ENCODE measurements at places on chromosomes 7 and 10.

DNA sequence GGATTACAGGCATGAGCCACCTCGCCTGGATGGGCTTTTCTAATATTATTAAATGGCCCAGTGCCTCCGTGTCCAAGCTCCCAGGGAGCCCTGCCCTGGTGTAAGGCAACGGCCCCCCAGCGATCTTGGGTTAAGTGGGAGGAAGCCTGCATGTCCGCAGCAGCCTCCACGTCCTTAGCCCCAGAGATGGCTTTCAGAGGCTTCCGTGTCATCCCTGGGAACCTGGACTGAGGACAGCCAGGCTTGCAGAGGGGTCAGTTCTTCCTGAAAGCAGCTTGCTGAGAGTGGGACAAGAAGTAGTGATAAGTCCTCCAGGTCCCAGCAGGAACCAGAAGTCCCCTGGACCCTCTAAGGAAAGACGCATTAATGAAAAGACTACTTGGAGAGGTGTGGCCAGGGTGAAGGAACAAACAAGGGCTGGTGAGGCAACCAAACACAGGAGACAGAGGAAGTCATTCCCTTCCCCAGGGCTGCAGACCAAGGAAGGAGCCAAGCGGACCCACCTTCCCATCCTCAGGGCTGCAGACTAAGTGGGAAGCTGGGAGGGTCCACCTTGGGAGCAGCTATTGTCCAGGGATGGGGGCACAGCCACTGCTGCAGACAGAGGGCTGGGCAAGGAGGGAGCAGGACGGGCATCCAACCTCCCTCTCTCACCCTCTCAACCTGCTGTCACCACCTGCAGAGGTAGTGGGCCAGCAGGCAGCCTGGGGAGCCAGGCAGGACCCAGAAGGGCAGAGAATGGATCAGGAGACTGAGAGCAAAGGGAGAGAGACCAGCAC is 13.0 kb upstream of the INSIG1 start:
- DNase-seq: no peak

GRCh38 chr10:24136070-24136469 is 72.9 kb upstream of the KIAA1217 start:
- no peak for DNase-seq

GRCh38 chr7:27248427-27248806 is 5.8 kb downstream of the EVX1 start:
- no peak for DNase-seq

GRCh38 chr7:102287981-102288278 is 1.3 kb downstream of the SH2B2 start:
- DNase-seq: no peak

DNA sequence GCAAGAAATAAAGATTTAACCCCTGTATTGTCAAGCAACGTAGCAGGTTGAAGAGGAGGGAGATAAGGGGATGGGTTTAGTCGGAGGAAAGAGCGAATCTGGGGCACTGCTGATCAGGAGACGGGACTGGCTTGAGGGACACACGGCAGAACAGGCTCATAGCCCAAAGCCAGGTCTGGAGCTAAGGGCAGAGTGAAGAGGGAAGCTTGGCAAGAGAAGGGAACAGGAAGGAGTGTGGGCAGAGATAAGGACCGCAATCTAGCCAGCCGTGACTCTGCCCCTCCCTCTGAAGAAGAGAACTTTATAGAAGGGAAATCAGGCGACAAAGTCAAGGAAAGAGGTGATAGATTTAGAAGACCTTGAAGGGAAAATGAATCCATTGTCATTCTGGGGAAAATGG is 67.6 kb downstream of the CAV1 start:
- DNase-seq: no peak

DNA sequence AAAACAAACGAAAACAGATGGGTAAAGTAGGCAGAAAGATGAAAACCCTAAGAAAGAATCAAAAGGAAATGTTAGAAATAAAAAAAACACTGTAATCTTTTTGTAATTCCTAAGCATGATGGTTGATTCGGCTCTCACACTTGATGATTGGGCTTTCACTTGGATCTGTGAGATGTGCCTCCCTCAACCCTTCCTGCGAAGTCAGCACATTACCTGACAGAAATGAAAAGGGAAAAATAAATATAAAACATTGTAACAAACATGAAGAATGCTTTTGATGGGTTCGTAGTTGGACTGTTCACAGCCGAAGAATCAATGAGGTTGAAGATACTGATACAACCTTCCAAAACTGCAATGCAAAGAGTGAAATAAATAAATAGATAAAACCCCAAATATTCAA is 99.8 kb downstream of the AKR1D1 start:
- DNase-seq: no peak

DNA sequence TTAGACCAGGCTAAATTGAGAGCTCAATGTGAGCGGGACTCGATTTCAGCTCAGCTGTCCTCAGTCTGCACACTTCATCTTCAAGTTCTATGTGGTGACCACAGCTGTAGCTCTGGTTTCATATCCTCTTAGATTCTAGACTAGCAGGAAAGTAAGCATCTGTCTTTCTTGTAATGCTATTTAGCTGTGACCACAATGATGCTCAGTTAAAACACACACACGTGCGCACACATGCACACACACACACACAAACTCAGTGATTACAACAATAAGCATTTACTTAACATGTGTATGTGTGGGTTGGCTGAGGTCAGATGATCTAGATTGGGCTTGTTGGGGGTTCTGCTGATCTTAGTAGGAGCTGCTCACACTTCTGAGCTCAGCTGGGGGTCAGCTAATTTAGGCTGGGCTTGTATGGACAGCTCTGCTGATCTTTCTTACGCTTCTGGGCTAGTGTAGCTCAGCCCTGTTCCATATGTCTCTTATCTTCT is 82.5 kb downstream of the ZNF365 start:
- no peak for DNase-seq

DNA sequence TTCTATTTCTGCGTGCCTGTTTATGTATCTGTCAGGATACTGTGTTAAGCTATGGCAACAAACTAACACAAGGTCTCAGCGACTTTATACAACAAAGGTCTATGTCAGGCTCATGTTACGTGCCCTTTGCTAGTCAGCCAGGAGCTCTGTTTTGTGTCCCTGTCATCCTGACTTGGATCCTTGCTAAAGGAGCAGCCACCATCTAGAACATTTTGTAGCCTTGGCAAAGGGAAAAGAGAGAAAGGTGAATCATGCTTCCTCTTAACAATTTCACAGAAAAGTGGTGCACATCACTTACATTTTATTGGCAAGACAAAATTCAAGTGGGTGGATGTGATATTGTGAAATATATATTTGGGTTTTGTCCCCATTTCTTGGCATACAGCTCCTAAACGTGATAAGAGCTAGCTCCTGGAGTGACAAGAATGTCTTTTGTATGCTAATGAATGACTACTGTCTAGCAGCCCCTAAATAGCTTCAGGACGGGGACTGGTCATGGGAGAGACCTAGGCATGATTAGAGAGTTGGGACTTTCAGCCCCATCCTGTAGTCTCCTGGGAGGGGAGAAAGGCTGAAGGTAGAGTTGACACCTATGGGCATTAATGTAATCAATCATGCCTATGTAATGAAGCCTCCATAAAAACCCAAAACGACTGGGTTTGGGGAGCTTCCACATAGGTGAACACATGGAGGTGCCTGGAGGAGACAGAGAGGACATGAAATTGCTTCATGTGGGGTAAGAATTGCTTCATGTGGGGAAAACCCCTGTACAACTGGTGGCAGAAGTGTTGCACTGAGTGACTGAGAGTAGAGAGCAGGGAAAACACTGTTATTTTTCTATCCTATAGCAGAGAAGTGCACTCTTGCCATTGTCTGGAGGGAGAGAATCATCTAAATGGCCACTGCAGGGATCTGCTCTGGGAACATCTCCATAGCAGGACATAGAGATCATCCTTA is 33.0 kb downstream of the MRPL32 start:
- DNase-seq: no peak

- DNase-seq: no peak
Observed at GRCh38 chr10:6207658-6208057, 4.9 kb downstream of the PFKFB3 start.

DNA sequence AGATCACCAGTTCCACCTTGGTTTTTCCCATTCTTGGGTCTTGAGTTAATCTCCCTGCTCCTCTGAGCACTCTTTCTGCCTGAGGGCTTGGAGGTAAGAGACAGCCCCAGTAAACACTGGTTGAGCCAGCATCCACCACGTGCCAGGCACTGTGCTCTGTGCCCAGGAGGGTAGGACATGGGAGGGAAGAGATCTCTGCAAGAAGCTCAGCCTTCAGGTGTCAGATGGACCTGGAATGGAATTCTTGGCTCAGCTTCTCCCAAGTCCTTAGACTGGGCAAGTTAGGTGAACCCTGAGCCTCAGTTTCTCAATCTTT is 2.5 kb downstream of the ZYX start:
- no peak for DNase-seq

- DNase-seq: no peak
Observed at GRCh38 chr10:5486853-5487235, 12.5 kb downstream of the CALML5 start.

DNA sequence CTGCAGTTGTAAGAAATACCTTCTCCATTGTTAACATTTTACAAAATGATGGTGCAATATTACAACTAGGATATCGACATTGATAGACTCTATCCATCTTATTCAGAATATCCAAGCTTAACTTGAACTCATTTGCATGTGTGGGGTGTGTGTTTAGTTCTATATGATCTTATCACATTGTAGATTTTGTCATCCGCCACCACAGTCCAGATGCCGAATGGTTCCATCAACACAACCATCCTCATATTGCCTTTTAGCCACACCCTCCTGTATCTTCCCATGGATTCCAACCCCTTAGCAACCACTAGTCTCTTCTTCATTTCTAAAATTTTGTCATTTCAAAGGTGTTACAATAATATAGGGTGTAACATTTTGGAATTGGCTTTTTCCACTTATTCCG is 452.9 kb upstream of the AKR1E2 start:
- DNase-seq: no peak

DNA sequence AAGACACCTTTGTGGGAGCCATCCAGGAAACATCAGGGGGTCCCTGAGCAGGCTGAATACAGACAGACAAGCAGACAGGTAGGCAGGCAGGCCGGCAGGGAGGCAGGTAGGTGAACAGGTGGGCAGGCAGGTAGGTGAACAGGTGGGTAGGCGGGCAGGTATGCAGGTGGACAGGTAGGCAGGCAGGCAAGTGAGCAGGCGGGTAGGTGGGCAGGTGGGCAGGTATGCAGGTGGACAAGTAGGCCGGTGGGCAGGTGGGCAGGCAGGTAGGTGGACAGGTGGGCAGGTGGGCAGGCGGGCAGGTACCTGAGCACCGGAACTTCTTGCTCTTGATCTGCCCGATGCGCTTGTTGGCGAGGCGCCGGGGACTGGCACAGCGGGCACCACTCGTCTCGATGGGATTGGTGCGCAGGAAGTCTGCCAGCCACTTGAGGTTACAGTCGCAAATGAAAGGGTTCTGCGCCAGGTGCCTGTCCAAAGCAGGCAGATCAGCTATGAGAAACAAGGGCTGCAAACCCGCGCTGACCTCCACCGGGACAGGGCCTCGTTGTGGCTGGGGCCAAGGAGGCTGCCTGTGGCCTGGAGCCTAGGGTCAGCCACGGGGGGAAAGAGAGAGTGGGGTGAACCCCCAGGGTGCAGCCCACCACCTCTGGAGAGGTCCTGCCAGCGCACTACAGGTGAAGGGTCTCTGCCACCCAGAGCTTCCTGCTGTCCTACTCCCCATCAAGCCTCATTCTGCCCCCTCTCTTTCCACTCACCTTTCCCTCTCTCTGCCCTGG is 136.9 kb downstream of the SLIT1 start:
- no peak for DNase-seq

GRCh38 chr7:110762546-110763225 is 328.2 kb upstream of the LRRN3 start:
- no peak for DNase-seq

GRCh38 chr7:142771353-142771723 is 568 bp downstream of the PRSS2 start:
- no peak for DNase-seq

DNA sequence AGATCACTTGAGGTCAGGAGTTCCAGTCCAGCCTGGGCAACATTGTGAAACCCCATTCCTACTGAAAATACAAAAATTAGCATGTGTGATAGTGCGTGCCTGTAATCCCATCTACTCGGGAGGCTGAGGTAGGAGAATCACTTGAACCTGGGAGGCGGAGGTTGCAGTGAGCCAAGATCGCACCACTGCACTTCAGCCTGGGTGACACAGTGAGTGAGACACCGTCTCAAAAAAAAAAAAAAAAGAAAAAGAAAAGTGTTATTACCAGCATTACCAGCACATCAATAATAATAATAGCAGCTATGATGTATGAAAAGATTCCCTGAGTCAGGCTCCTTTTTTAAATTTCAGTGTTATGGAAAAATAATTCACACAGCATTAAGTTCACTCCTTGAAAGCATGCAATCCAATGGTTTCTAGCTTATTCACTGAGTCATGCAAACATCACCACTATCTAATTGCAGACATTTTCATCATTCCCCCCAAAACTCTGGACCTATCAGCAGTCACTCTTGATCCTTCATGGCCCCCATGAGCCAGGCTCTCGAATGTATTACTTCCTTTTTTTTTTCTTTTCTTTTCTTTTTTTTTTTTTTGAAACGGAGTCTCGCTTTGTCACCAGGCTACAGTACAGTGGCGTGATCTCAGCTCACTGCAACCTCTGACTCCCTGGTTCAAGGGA is 228.4 kb downstream of the FANK1 start:
- DNase-seq: no peak

- no peak for DNase-seq
Observed at GRCh38 chr7:41190581-41190980, 512.3 kb downstream of the INHBA start.

DNA sequence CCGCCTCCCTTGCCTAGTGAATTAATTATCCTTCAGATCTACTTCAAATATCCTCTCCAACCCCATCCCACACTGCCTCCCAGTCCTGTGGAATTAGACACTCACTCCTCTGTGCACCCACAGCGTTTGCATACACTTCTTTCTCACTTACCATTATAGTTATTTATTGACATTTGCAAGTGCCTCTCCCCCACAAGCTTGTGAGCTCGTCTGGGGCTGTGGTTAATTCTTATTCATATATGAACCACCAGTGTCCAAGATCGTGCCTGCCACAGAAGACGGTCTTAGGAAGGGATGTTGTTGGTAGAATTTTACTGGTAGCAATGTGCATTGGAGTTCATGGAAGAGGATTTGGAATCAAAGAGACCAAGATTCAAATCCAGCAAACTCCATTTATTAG is 68.1 kb upstream of the AOAH start:
- no peak for DNase-seq

GRCh38 chr7:91843831-91844230 is 36.7 kb downstream of the MTERF1 start:
- DNase-seq: no peak

- no peak for DNase-seq
Observed at GRCh38 chr10:12509794-12510100, 160.4 kb downstream of the CAMK1D start.

GRCh38 chr7:107007007-107007891 is 37.3 kb upstream of the PRKAR2B start:
- DNase-seq: no peak

- DNase-seq: no peak
Observed at GRCh38 chr7:42075418-42075817, 161.6 kb downstream of the GLI3 start.

DNA sequence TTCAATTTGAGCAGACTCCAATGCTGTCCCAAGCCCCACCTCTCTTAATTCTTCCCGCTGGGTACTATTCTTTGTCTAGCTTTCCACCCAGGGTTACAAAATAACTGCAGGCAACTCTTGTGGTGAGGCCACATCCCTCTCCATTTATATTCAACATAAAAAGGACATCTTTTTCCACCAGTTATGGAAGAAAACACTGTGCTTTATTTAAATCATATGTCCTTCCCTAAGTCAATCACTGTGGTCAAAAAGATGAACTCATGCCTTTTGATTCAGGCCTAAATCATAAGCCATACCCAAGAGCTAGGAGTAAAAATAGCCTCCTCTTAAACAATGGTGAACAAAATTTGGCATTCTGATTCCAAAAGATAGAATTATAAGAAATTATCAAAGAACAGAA is 386.0 kb downstream of the SEMA3D start:
- DNase-seq: no peak

- peak; percentile 55 for DNase-seq
Observed at GRCh38 chr7:101673951-101674350, 44.9 kb upstream of the MYL10 start.
